ENCODE measurements at places on chromosomes 2 and 18.

DNA sequence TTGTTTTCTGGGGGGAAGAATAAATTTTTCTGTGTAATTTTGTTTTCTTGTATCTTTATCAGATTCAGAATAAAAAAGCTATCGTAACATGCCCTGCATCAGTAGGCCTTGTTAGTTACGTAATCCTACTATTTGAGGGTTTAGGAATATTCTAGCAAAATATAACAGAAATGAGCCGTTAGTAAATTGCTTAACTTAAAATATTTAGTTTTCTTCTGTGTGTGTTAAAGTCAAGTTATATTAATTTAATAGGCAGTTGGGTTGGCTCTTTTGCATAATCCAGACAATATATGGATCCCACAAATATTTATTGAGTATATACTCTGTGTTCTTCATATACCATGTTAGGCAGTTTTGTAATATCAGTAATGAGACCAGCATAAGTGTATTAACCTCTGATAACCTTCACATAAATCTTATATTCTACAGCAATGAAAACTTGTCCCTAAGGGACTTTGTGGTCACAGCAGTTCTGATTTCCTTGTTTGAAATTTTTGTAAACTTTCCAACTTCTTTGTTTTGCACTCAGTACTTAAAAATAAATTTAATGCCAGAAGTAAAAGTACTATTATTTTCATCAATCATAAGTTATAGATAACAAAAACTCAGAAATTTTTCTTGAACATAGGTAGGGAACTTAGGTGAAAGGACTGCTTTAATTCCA, 151.9 kb downstream of the FMNL2 start:
- no peak for DNase-seq

- no peak for DNase-seq
These were observed 71.3 kb downstream of the SOWAHC start for GRCh38 chr2:109685453-109685852.

DNA sequence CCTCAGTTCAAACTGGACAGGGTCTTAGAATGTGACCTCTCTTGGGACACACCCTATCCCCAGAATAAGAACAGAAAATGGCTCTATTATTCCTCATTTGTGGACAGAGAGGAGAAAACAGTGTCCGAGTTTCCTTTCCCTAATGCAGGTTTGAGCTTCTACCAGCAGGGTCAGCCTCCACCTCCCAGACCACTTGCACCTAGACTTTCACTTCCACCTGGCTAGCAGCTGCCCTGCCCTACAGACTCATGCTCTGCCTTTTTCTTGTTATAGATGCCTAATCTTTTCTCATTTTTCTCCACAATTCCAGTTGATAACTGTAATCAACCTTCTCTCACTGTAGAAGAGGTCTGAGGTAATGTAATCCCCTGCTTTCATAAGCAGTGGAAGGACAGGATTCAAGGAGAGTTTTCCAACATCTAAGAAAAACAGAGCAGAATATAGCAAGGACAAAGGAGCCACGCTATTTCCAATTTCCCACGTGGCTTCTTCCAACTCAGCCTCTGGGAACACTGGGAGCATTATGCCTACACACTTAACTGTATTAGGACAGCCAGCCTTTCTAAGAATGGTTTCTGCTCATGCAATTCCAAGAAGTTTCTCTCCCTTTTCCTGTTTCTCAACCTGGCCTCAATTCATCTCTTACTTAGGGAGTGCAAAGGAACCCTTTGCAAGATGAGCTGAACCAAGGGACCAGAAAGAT, 239.8 kb downstream of the BCL11A start:
- no peak for DNase-seq

DNA sequence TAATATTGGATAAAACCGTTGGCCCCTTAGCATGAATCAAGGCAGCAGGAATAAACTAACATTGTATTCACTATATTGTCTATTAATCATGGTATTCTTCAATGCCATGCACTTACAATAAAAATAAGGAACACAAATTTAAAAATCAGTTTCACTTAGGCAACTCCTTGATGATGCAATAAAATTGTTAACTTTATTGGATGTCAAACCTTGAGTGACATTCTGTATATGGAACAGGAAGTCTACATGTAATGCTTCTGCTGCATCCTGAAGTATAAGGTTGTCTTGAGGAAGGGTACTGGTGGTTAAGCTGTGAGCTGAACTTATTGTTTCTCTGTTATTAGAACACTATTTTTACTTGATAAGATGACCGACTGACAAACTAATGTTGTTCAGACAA, 605.5 kb downstream of the SATB2 start:
- DNase-seq = no peak

DNA sequence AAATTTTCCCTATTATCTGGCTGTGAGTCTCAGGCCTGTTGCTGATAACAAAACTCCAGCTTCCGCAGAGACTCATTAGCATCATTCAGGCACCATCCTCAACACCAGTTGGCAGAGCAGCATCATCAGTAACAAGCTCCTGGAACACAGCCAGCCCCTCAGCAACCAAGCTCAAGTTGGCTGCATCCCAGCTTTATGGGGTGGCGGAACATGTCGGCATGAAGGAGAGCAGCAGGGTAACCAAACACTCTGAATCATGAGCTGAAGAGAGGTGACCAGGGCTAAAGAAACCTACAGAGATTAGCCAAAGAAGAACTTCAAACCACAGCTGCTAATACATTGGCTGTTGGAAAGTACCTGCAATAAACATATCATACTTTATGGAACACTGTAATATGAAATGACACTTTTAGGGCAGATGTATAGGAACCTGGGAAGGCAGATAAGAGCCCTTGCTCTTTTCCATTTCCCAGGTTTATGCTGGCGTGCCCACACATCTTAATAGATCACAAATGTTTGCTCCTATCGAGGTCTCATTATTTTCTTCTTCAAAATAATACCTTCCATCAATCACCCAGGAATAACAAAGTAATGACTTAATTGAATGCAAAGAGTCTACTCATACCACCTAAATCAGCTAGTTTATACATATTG, 63.8 kb downstream of the PDE11A start:
- DNase-seq = no peak

DNA sequence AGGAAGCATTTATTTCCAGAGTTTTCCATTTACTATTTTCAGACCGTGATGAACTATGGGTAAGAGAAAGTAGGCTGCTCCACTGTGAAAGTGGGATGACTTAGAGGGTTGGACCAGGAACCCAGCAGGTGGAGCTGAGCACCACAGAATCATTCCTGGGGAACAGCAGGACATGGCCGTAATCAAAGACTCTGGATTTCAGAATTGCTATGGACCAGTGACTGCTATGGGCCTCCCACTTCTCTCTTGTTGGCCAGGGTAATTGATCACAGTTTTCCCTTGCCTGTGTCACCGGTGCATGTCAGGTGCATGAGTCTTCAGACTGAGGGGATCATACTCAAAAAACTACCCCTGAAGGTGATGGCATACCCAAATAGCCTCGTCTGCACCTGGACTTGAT, 90.6 kb upstream of the GPC1 start:
- DNase-seq = no peak

DNA sequence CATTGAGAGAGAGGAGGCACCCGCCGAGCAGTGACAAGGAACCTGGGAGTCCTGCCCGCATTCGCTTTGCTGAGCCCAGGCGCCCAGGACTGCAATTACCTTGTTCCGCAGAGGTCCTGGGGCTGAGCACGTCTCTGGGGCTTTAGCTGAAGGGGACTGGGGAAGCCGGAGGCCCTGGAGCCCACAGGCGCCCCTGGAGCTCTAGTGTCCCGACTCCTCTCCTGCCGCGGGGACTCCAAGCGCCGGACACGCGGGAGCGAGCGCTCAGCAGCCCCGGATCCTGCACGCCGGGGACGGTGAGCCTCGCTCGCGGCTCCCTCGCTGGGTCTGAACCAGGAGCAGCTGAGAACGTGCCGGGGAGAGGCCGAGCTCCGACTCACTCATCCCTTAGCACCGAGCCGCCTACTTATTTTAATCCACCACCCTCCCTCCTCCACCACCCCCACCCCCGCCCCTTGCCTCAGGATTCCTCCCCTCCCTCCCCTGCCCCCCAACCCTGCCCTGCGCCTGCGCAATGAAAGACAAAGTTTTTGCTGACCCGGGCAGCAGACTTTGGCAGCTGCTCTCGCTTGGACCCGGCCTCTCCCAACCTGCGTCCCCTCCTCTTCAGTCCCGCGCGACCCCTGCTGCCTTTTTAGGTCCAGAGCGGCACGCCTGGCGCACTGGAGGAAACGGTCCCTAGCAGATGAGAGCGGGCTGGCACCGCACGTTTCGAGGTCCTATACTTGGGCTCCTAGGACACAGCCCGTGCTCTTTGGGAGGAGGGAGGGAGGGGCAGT, at the start of gene OSR1:
OSR1 (minus strand) TSS at position 382 of the 779 bp plus-strand sequence. CDS start 4,818 bp downstream, outside the sequence.
- DNase-seq = no peak

- DNase-seq = peak; percentile 32
These were observed 16.4 kb upstream of the HNMT start for GRCh38 chr2:137947728-137948336.

- no peak for DNase-seq
These were observed 2071.3 kb upstream of the CELF4 start for GRCh38 chr18:39636931-39637330.

- no peak for DNase-seq
These were observed 206.2 kb downstream of the VAPA start for GRCh38 chr18:10119991-10120390.

DNA sequence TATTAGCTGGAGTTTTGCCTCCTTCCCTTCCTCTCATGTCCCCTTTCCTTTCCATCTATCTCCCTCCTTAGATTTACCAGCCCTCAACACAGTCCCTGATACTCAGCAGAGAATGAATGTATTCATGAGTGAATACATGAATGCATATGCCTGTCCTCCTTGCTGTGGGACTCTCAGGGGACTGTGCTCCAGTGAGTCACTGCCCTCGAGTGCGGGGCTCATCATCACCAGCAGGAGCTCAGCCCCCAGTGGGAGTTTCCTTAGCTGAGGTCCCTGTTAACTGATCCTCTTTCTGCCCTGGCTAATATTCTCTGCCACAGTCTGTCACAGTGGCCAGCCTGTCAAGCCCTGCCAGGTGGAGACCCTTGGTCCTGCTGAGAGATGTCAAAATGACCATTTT, 104.9 kb upstream of the LHCGR start:
- DNase-seq = no peak

DNA sequence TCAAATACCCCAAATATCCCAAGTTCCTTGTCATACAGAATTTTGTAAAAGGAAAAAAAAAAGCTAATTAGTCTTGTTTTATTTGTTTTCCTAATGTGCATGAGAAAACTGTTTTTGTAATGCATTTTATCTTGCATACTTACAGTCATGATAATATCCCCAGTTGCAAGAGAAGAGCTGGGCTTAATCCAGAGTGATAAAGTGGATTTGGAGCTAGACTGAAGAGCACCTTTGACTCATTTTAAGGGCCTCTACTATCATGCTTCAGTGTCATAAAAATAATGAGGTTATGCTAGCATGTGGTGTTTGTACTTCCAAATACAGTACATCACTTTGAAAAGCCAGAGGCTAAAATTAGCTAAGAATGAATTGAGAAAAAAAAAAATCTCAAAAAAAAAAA, 26.4 kb downstream of the ARHGAP15 start:
- no peak for DNase-seq

- DNase-seq = no peak
These were observed 4.3 kb downstream of the CASP8 start for GRCh38 chr2:201264472-201265173.

DNA sequence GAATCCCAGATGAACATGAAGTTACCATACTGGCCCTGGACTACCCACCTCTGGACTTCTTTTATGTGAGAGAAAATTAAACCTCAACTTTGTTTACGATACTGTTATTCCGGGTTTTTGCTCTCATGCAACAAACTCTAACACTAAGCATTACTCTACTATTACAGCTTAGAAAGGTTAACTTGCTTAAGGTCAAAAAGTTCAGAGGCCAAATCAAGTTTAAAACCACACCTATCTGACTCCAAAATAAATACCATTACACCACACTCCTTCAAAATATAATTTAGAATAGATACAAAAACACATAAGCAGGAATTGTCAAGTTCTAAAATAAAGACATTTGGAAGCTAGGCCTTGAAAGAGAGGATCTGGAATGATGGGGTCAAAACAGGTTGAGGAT, 75.0 kb downstream of the DTNB start:
- no peak for DNase-seq

DNA sequence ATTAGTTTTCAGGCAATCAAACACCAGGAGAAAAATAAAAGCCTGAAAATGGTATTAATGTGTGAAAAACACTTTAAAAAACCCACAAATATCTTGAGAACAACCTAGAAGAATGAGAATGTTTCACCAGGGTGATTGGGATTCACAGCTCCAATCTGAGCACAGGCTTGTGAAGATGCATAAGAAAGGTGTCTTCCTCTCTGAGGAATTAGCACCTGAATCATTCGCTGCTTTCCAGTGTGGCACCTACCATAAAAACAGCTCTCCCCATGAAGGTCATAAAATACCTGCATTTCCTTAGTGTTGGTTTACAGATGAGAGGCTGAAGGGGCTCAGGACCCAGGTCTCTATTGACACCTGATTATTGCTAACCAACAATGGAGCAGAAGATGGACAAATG, 499.7 kb upstream of the KLHL29 start:
- DNase-seq = no peak

GRCh38 chr18:9766076-9766481, 58.0 kb downstream of the RAB31 start:
- DNase-seq = no peak

GRCh38 chr2:77831471-77831870, 309.3 kb upstream of the LRRTM4 start:
- no peak for DNase-seq

GRCh38 chr2:217806482-217806765, 196.4 kb downstream of the TNS1 start:
- no peak for DNase-seq
